ENCODE measurements at places on chromosomes 4 and X.

- no peak for DNase-seq
Measured at GRCh38 chr4:120926358-120927025, 4.0 kb upstream of the PRDM5 start.

GRCh38 chr4:153643406-153644383 is 40.4 kb upstream of the TLR2 start:
- peak; percentile 67 for DNase-seq

DNA sequence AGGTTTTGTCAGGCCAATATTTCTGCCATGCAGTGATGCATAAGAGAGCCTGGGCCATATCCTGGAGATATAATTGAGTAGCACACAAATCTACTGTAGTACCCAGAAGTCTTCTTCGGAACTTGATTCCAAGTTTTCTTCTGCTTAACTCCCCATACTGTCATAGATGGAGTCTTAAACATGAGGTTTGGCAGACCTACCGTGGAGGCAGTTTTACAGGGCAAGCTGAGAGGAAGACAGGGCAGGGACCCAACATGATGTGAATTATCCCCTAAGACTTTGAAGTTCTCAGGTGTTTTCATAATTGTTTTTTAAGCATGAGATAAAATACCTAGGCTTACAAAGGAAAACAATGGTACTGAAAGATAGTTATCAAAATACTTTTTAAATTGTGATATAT is 18.2 kb downstream of the NHSL2 start:
- DNase-seq = no peak

DNA sequence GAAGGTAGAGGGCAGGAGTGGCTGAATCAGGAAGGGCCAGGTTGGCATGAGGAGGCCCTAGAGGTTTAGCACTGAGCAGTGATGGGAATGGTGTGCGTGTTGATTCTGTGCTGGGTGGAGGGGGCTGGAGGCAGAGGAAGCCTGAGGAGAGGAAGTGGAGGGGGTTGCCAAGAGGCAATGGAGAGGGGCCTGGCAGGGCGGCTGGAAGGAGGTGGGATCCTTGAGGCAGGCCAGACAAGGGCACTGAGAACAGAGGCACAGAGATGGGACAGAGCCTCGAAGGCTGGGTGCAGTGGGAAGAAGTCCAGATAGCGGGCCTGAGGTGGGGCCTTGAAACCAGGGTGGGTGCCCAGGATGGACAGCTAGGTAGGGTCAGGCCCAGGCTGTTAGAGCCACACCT is 24.3 kb downstream of the SH3BP2 start:
- DNase-seq = no peak

- no peak for DNase-seq
Measured at GRCh38 chr4:165767671-165768070, 105.4 kb upstream of the TLL1 start.

DNA sequence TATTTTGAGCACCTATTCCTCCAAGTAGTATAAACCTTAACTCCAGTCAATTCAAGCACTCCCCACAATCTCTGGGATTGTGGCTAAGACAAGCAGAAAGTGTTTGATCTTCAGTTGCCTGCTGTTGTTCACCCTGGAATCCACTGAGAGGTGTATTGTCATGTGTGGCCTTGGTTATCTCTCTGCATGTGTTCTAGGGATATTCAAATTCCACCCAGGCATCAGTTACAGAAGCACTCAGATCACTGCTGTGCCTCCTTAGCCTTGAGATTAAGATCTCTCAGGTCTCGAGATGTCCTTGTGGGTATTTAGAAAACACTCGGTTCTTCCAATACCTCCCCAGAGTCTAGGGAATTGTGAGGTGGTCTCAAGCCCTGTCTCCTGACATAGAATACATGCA is 213.3 kb downstream of the SMARCA1 start:
- DNase-seq = no peak

- DNase-seq = peak; percentile 39
Measured at GRCh38 chr4:6198278-6198677, 2.1 kb downstream of the JAKMIP1 start.

- DNase-seq = no peak
Measured at GRCh38 chrX:9501362-9501761, 36.5 kb downstream of the TBL1X start.

GRCh38 chr4:31069151-31069550 is 349.0 kb downstream of the PCDH7 start:
- DNase-seq = no peak

- no peak for DNase-seq
Measured at GRCh38 chrX:123965712-123966111, 4.2 kb downstream of the STAG2 start.
